ENCODE measurements at places on chromosomes 2 and 18.

- no peak for DNase-seq
These were observed 22.9 kb downstream of the MBP start for GRCh38 chr18:77109648-77110019.

- peak; percentile 21 for DNase-seq
These were observed 655 bp downstream of the NPPC start for GRCh38 chr2:231925303-231926179.

DNA sequence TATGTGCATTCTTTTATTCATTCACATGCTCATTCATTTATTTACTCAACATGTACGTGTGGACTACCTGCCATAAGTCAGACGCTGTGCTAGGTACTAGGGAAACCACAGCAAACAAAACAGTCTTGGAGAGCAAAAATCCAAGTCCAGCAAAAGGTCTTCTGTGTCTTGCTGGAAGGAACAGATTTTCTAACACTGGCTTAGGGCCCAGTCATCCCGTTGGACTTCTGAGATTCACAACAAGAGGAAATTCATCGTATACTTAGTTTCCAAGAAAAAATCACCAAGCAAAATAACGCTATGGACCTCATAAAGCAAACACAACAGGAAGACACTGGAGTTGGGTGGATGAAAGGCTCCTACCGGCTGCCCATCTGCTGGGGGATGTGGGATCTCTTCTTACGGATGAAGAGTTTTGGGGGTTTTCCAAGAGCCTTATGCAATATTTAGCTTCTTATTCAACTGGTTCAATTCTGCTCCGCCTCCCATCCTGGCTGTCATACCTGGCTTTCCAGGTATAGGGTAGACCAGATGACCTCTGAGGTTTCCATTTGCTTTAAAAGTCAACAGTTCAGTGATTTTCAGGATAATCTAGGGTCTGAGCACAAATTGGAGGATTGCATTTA, 262.7 kb downstream of the HAUS1 start:
- DNase-seq: no peak

DNA sequence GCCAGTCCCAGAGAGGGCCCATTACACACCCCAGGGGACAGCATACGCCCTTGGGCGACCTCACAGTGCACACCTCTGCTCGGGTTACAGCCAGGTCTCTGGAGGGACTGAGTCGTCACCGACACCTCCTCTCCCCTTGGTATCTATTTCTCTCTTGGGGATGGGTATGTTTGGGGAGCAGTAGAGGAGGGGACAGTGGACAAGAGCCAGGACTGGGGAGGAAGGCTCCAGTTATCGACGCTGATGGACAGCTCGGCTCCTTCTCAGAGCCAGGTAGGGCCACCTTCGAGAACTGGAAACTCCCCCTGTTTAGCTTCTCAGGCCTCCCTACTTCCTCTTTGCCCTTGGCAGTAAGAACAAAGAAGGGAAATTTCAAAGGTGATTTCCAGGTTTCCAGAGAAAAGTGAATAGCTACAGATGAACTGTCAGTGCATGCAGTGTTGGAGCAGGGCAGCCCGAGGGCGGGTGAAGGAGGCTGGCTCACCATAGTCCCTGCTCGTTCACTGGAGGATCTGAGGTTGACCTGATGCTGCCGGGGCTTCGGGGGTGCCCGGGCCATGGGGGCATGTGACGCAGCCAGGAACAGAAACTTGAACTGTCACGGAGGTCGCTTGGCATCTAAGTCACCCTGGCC, 4.4 kb upstream of the SEMA4C start:
- DNase-seq: no peak

DNA sequence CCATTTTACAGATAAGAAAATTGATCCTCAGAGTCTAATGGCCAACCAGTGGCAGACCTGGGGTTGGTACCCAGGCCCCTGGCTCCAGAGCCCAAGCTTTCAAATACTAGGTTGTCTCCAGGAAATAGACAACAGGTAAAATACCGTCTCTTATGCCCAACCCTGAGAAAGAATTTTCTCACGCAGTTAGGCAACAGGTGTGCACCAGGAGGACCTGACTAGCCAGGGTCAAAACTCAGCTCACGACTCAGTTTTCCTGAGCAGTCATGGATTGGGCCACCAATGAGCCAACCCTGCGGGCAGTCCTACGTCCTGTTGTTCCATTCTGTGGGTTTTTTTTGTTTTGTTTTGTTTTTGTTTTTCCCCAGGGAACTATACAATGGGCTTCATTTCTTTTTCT, 13.5 kb downstream of the TRIB2 start:
- no peak for DNase-seq

DNA sequence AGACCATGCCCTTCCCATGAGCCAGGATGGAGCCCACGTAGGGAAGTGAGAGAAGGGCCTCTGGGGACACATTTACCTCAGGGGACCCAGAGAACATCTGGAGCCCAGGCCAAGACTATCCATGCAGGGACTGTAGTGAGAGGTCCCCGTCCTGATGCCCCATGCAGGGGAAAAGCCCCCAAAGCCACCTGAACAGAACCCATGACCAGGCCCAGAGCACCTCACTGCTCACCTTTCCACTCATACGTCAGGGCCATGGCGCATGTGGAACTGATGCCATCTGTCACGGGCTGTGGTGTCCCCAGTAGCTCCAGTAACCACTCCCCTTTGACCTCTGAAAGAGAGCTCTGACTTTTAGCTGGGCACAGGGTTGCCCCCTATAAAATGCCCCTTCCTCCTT, 106.5 kb upstream of the TEX51 start:
- DNase-seq: no peak

DNA sequence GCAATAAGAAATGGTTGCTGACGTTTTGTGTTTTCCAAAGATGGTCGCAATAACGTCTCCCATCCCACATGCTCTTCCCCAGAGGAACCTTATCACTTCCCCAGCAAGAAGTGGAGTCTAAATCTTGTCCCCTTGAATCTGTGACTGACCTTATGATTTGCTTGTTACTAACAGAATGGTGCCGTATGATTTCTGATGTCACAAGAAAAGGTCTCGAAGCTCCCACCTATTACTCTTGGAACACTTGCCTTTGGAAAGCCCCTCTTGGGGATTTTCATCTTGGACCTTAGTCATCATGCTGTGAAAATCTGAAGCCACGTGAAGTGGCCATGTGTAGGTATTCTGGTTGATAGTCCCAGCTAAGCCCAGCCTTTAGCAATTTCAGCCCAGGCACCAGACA, 86.2 kb upstream of the GLS start:
- no peak for DNase-seq

GRCh38 chr2:176562359-176563078, 293.3 kb downstream of the MTX2 start:
- no peak for DNase-seq

GRCh38 chr2:237351796-237352195, 62.2 kb downstream of the COL6A3 start:
- no peak for DNase-seq

GRCh38 chr2:113906647-113907046, 16.8 kb downstream of the ACTR3 start:
- no peak for DNase-seq

DNA sequence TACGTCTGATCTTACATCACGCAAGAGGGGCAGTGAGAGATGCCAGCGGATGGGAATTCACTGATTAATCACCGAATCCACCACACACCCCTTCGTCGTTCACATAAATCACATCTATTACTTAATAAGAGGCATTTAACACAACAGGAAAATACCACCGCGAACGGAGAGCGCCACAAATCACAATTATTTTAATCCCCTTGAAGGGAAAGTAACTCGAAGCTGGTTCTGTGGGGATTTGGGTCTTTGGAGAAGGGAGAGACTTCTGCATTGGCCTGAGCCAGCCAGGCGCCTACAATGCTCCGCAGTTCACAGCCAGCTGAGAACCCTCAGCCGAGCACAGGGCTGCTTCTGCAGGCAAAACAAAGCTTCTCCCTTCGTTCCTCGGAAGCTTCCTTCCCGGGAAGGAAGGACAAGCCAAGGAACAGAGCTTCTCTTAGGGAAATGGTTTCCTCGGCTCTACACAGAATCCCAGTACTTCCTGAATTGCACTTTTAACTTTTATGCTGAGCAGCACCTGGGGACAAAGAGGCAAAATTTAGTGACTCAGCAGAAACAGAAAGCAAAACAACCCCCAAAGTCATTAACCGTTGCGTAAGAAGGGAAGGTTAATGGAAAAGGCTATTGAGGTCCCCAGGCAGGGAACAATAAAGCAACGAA, at the start of gene LRP1B:
LRP1B (minus strand) TSS at position 7 of the 660 bp plus-strand sequence. CDS start 287 bp downstream, outside the sequence.
- no peak for DNase-seq

GRCh38 chr18:8936619-8937018, 165.9 kb upstream of the NDUFV2 start:
- DNase-seq: no peak

GRCh38 chr2:140586379-140586778, 1544.4 kb downstream of the LRP1B start:
- no peak for DNase-seq

DNA sequence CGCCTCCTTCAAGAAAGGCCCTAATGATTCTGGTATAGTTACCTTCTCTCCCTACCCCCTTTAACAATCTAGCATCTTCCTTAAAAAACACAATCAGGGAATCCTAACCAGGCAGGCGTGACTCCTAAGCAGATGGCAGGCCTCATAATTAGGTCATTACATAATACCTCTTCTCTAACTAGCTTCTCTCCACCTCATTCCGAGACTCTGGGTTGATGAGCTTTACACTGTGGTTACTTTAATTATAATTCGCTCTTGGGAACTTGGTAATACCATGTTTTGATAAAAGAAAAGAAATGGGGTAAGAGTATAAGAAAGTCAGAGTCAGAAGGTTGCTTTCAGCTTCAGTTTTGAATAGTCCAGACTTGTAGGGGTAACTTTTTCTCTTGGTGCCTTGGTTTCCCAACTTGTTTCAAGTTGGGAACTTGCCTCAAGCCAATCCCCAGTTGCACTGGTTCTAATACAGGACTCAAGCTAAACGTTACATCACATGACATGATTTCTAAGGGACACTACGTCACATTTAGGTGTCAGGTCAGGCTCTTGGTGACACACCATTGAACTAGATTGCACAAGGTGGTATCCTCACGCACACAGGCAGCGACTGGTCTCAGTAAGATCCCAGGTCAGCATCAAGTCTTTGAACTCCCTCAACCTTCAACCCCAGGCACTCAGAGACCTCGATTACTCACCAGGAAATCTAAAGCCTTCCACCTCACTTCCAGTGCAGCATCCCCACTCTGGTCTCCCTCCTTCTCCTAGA, 59.2 kb downstream of the AAK1 start:
- DNase-seq: no peak

DNA sequence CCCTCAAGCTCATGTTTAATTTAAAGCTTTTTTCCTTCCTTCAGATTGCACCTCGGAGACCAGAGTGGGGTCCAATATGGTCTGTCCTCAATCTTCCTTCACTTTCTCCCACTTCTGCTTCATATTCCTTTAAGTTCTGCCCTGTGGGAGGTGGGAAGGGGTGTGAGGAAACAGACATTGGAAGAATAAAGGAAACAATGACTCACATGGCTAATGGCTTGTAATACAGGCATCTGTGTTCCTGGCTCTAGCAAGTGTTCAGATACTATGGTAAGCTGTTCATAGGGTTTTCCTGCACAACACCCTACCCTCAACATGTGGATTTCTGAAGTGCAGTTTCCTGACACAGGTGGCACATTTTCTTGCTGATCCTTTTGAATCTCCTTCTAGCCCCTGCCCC, 209.5 kb downstream of the PIK3C3 start:
- DNase-seq: no peak

GRCh38 chr2:132953771-132954170, 283.8 kb upstream of the LYPD1 start:
- DNase-seq: no peak

DNA sequence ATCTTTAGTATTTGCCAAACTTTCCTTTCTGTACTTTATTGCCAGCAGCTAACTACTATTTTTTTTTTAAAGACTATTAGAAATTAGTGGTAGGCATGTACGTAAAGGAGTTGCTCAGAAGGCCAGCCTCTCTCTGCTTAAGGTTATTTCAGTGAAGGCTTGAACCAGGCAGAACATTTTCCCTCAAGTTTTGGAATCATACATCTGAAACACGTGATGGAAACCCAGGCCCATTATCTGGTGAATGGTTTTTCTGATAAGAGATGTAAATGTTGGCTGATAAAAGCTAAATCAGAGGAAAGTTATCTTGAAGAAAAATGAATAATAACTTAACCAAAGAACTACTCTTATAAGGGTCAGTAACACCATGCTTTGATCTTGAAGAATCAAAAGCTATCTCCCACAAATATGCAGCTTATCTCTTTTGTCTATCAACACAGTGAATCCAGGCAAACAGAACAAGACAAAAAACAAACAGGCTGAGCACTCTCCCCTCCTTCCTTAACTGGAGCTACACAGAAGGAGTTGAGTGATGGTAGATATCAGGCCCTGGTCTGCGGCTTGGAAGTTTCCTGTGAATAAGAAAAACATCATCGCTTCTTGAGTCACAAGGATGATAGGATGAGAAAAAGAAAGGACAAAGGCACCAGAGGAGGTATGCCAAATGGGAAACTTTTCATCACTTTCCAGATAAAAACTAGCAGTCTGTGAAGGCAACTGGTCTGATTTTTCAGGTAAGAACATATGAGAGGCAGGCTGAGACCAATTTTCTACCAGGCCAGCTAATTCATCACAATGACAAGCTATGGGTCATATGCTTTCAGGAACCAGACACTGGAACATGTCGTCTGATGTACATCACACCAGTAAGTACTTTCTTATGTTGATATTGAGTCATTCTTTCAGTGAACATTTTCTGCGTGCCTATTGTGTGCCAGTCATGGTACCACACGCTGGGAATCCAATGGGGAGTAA, 88.4 kb upstream of the STK17B start:
- no peak for DNase-seq

DNA sequence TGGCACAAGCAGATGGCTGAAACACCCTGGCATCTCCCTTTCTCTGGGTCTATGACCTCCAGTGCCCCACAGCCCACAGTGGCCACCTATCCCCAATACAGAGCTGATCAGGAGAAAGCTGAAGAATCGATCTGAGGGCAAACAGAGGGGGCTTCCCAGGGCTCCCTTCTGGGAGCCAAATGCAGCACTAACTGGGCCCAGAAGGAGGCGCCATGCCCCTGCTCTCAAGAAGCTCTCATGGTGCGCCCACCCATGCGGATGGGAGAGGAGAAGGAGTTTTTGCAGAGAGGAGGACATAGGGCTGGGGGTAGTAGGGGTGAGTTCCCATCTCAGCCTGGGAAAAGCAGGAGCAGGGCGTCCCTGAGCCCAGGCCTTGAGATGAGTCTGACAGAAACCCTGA, 787.3 kb upstream of the RAB6C start:
- DNase-seq: no peak

DNA sequence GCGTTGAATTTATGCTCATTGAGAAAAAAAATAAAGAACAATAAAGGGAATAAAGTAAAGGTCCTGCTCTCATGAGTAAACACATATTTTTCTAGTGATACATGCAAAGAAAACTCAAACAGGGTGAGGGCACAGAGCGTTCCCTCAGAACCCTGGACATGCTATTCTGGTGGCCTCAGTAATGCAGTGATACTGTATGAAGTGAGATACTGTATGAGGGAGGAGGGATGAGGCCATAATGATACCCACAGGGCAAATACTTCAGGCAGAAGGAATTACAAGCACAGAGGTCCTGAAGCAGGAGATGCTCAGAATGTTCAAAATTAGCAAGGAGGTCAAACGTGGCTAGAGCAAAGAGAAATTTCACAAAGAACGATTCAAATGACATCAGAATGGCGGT, 28.4 kb upstream of the RNU4ATAC start:
- DNase-seq: no peak
